Thoracic aorta (tissue), 2 donors: ENCODE measurements at places on chromosomes 1 and 21. TPM values are rescaled to one million over a fixed set of nuclear protein-coding genes. Genes with fewer than 3 reads are reported as not detected.

The NTMT2 gene
- total RNA-seq: not detected

The MPZ gene
- total RNA-seq: 2.8 TPM

The HCRTR1 gene
- not detected for total RNA-seq

The NDUFS5 gene
- total RNA-seq: 346 TPM

The SVBP gene
- total RNA-seq: 20.9 TPM

The OR2M3 gene
- not detected for total RNA-seq

The COL11A1 gene
- total RNA-seq: 0.07 TPM

The OLFML2B gene
- 46.6 TPM for total RNA-seq

The IL12RB2 gene
- 3.5 TPM for total RNA-seq

The ZNF697 gene
- total RNA-seq: 4.1 TPM

The CYP4B1 gene
- total RNA-seq: 57.9 TPM

The LCE1D gene
- not detected for total RNA-seq

The TCEA3 gene
- total RNA-seq: 22.2 TPM

The GPR52 gene
- 7.1 TPM for total RNA-seq

The FAM78B gene
- total RNA-seq: 0.56 TPM

The PEA15 gene
- total RNA-seq: 131 TPM

The SLC22A15 gene
- 7.3 TPM for total RNA-seq

The NOS1AP gene
- 6.3 TPM for total RNA-seq

The NEK2 gene
- 0.35 TPM for total RNA-seq

The CLCA2 gene
- total RNA-seq: not detected

The FCER1A gene
- 2.7 TPM for total RNA-seq

The PTGFRN gene
- 32.7 TPM for total RNA-seq
